AG04449 (cell line): ENCODE measurements at places on chromosomes 6 and 20.

DNA sequence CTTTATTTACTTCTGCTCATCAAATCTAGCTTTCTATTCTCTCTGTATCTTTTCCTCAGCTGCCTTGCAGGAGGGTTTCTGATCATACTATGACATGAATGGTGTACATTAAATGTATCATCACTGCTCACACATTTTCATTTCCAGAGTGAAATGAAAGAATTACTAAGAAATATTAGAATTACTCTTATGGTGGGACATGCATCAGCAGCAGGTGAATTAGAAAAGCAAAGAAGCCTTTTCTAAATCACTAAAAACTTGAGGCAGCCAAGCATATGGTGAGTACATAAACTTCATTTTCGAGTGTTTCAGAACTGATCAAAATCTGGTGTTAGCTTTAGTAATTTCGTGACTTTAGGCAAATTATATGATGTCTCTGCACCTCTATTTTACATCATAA is 23.6 kb downstream of the IL17A start:
- no peak for DNase-seq

DNA sequence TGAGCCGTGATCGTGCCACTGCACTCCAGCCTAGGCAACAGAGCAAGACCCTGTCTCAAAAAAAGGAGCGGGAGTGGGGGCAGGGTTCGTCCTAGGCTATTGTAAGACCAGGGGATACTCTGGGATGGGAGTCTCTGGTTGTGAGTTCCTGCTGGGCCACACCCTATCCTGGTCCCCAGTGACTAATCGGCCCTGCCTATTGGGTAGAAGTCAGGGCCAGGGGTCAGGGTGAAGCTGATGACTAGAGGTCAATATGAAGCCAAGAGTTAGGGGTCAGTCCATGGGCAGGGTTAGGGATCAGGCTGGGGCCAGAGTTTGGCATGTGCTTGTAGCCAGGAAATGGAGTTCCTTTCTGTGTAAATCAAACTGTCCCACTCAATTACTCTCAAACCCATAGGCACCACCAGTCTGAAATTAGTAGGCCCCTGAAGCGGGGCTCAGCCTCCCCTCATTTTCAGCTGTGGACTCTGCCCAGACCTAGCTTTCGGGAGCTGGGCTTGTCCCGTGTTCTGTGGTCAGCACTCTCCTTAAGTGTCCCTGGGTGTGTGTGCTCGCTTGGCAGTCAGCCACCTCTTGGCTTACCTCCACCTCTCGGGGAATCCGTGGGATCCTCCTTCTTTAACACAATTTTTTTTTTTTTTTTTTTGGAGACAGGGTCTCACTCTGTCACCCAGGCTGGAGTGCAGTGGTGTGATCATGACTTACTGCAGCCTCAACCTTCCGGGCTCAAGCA is 1.8 kb downstream of the HSPA12B start:
- DNase-seq = no peak

GRCh38 chr6:64838726-64839125 is 868.3 kb downstream of the EYS start:
- DNase-seq = no peak

GRCh38 chr20:58850693-58851174 is at the start of gene GNAS-AS1:
GNAS-AS1 (minus strand) TSS chr20:58850902.
- DNase-seq = peak; percentile 61

DNA sequence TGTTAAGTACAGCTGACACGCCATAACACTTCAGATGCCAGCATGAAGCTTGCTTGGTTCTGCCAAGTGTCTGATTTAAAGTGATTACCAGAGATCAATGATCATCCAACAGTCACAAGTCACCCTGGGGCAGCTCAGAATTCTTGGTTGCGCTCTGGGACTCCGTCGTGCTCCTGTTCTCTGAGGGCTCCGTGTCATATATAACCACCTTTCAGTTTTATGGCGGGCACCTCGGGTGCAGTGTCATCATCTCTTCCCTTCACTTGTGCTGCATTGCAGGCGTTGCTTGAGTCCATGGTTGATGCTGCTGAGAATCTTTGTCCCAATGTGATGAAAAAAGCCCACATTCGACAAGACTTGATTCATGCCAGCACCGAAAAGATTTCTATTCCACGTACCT is 101.4 kb upstream of the SCGN start:
- DNase-seq = no peak

GRCh38 chr6:50952092-50952907 is 133.6 kb downstream of the TFAP2B start:
- DNase-seq = no peak

DNA sequence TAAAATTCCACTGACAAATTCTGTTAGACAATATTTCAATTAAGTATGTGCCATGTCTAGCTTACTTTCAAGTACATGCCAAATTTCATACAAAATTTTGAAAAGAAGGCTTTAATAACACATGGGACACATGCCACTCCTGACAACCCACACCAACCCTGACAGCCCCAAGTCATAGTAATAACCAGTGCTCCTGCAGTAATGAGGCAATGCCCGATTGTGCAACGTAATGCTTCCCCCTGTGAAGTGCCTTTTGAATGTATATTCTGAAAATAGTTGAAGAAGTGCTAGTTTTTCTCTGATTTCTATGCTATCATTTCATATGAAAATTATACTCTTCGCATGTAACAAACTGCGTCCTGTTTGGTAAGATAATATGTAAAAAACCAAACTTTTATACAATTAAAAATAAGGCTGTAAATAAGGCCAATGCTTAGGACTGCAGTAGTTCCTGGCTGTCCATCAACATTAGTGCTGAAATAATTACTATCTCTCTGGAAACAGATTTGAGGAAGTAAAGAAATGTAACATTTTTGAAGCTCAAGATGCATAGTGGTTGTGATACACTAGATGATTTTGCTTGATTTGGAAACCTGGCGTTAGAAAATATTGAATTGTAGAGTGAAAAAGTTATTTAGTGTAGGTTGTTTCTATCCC is 125.8 kb upstream of the BCLAF1 start:
- no peak for DNase-seq

- DNase-seq = no peak
Measured at GRCh38 chr6:20846602-20847028, 312.4 kb downstream of the CDKAL1 start.

GRCh38 chr20:11902285-11902697 is 15.4 kb upstream of the BTBD3 start:
- peak; percentile 19 for DNase-seq

DNA sequence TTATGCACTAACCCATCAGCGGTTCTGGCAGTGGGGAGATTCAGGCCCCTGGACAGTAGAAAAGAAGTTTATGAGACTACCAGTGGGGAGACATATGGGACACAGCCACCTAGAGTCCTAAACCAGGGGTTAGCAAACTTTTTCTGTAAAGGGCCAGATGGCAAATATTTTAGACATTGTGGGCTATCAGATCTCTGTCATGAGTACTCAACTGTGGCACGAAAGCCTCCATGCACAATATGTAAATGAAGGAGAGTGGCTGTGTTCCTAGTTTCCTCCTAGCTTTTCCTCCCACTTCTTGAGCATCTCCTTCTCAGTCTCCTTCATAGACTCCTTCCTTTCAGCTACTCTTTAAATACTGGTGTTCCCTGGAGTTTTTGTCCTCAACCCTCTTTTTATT is 3.3 kb upstream of the HLA-DMA start:
- DNase-seq = no peak

DNA sequence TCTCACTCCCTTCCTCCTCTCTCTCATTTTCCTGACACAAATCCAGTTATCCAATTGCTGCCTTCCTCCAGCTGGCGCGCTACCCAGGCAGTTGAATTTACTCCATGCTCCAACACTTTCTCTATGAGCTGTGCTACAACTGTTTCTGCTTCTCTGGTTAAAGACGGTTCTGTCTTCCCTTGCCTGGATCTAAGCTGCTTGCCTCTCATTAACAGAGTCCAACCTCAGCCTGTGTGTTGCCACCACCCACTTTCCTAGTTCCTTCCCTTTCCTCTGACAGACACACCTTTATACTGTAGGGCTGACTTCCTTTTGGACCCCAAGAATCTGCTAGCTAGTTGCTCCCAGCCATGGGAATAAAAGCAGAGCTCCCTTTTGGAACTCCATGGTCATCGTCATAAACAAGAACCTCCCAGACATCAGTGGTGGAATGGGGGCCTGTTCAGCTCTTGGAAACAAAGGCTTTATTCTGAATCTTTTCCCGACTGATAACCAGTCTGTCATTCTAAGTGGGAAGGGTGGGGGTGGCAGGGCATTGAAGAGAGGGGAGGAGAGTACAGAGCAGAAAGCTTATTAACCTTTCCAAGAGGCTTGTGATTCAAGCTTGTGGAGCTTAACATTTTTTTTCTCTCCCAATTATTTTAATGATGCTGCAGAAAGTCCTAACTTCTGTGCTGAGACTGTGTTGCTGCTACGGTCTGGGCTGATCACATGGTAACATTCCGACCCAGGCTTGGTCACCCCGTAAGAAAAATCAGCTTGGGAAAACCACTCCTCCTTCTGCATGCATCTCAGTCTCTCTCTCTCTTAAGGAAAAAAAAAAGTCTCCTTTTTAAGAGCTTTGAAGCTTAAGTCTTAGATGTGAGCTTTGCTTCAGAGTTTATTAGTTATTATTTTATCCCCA is 31.3 kb upstream of the BMP2 start:
- DNase-seq = no peak

- no peak for DNase-seq
Measured at GRCh38 chr20:64183313-64183712, 19.1 kb downstream of the MYT1 start.

GRCh38 chr6:75220357-75220756 is 14.5 kb upstream of the COL12A1 start:
- no peak for DNase-seq

GRCh38 chr20:64113444-64113775 is 6.0 kb upstream of the NPBWR2 start:
- DNase-seq = no peak

DNA sequence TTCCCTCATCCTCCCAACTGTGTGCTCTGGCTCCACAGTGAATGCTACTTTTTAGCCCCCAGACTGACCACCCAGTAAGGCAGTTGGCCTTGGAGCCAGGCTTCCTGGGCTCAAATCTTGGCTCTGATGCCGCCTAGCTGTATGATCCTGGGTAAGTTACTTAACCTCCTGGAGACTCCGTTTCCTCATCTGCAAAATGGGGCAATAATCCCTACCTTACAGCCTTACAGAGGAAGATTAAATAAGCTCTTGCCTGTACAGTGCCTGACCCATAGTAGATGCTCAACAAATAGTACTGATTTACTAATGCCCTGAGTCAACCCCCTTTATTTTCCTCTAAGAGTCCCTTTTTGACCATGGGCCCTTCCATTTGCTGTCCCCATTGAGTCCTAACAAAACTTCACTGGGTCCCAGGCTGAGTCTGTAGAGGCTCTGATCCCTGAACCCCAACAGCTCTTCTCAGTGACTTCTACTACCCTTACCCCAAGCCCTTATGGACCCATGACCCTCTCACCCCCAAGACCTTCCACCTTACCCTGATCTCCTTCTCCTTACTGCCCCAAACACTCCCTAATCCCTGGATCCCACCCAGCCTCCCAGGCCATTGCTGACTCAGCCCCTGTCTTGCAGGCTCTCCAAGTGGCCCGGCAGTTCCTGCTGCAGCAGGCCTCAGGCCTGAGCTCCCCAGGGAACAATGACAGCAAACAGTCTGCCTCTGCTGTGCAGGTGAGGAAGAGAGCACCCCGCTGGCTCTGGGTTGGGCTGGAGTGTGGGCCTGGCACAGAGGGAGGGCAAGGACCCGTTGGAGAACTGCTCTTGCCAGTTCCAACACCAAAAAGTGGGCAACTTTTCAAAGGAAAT is 31.4 kb downstream of the FOXP4 start:
- no peak for DNase-seq

DNA sequence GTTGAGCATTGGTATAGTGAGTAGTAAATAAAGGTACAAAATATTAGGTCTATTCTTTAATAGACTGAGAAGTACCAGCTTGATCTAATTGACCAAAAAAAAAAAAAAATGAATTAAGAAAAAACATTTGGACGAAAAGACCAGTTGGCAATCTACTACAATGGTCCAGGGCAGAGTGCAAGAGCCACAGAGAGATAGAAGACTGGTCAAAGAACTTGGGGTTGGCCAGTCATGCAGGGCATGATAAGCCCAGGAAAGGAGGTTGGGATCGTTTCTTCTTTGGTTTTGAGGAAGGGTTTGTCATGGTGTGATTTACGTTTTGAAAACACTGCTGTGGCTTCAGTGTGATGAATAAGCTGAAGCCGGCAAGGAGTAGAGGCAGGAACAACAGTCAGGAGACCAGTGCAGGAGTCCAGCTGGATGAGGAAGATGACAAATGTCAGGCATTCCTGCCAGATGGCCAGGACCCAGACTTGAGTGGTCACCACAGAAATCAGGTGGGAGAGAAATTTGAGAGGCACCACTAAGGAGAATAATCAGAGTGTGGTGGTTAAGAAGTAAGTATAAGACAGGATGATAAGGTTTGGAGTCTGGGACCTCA is 14.0 kb downstream of the SMLR1 start:
- no peak for DNase-seq

DNA sequence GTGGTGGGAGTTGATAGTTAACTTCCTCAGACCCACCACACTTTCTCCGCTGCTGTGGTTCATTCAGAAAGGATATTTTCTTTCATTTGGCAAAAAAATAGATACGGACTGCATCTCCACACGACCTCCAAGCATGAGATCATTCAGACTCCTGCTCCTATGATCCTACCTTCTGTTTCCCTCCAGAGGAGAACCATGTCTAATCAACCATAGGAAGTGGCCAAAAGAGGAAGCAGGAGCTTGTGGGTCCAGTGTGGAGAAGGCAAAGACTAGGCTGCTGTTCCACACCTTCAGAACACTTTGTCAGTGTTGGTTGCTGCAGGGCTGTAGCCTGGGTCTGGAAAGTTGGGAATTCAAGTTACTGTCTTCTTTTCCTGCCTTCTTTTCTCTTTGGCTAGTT is 10.6 kb upstream of the KIF13A start:
- no peak for DNase-seq

DNA sequence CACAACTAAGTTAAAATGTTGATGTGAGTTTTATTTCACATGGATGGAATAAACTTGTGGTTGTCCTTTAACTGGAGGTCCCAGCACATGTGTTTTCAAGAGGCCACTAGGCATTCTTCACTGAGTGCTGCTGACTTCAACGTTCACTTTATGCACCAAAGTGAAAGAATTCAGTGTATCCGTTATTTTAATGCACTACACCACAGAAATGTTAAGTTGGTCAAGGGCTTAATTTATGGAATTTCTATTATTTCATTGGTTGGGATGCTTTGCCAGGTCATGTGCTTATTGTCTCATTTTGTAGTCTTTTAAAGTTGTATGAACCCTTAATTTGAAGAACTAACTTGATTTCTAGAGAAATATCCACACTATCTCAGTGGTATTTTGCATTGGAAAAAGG is 106.4 kb downstream of the PPP1R14C start:
- no peak for DNase-seq

GRCh38 chr6:129102741-129103140 is 219.8 kb downstream of the LAMA2 start:
- no peak for DNase-seq

GRCh38 chr6:127342296-127342945 is 988 bp downstream of the ECHDC1 start:
- DNase-seq = no peak

DNA sequence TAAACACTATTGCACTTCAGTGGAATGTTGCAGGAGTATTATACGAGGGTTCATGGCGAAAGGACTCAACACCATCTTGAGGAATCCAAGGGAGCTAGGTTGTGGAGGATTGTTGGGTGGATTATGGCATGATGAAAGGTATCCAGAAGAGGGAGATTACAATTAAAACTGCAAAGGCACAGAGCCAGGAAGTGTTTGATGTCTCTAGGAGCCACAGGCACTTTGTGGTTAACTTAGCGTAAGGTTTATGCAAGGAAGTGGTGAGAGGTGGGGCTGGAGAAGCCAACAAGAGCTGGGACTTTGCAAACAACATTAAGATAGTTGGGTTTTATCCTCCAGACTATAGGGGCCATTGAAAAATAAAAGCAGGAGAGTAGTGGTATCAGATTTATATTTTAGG is 86.6 kb upstream of the TPD52L1 start:
- no peak for DNase-seq

GRCh38 chr20:37377346-37378081 is 31.6 kb downstream of the SRC start:
- DNase-seq = no peak
